ENCODE measurements at places on chromosomes 2 and 18.
A peak's percentile ranks its signal among the peaks of the same experiment; 100 is the strongest.

DNA sequence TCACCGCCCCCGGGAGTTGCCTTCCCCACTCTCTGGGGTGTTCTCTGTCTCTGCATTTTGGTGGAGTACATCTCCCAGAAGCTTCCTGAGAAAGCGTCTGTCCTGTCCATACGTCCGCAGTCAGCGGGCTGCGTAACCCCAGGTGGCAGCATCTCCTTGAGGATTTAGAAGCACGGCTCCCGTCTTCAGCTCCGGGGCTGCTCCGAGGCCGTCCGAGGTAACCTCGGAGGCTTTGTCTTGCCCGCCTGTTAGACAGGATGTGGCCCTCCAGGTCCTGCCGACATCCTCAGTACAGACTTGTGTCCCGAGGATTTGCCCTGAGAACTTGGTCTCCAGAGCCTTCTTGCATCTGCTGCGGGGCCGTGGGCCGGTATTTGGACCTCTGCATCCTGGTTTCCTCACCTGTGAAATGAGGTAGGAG, 58.4 kb downstream of the CTDP1 start:
- DNase-seq, result no peak

GRCh38 chr2:234444242-234444730, 52.6 kb downstream of the ARL4C start:
- DNase-seq, result no peak

DNA sequence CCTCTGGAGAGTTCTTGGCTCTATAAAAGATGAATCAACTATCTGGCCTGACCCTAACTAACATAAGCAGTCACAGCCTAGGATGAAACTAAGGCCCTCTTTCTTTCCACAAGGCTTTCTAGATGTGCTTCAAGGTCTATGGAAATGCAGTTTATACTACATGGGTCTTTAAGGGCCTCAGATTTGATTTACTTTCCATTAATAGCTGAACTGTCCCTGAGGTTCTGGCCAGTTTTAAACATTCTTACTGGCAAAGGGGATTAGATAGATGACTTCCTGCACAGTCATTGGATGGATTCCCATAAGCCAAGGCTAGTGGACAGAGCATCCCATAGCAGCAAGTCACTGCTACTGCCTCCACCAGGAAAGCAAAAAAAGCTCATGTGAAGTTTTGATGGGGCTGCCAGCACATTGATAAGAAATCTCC, 38.1 kb upstream of the LCLAT1 start:
- peak; percentile 29 for DNase-seq

- no peak for DNase-seq
Measured at GRCh38 chr2:75505012-75505411, 55.7 kb downstream of the EVA1A start.

GRCh38 chr18:63648241-63648640, 4.2 kb upstream of the SERPINB4 start:
- DNase-seq, result no peak

GRCh38 chr2:127810156-127810618, 784 bp downstream of the WDR33 start:
- DNase-seq, result peak; percentile 51

All from iris pigment epithelial cell (primary cell).